ENCODE measurements at places on chromosomes 7 and 10.

GRCh38 chr7:28830846-28831245 lies 127.3 kb downstream of the TRIL start:
- no peak for DNase-seq

DNA sequence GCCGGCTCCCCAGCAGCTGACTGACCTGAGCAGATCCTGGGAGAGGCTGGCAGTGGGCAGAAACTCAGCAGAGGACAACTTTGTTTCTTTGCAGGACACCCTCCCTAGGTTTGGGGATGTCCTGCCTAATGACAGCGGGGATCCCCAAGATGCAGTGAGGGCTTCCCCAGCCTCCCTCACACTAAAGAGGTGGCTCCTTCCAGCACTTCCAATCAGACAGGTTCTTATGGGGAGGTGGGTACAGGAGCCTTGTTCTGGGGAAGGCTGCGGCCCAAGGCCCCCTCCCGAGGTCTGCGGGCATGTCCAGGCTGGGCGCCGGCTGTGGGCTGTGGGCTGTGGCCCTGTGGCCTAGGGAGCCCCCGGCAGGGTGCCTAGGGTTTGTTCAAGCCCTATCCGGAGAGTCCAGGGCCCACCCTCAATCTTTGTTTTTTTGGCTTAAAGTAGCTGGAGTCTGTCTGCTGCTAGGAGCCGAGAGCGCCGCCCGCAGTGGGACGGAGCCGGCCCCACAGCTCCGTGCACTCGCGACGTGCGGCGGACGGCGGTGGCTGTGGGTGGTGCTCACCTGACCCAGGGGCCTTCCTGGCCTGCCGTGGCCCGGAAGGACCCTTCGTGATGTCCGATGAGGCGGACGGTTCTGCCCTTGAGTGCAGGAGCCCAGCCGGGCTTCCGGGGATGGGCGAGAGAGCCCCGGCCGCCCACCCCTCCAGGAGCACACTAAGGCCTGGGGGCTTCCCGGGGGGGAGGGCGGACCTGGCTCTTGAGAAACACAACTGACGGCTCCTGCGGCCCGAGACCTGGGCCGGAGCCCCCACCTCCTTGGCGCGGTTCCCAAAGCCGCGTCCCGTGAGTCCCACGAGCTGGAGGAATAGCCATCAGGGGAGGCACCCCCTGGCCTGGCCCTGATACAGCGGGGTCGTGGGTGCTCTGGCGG lies 57.2 kb downstream of the PDGFA start:
- no peak for DNase-seq

- DNase-seq: no peak
These were observed 227.6 kb upstream of the NPSR1 start for GRCh38 chr7:34430456-34430855.

DNA sequence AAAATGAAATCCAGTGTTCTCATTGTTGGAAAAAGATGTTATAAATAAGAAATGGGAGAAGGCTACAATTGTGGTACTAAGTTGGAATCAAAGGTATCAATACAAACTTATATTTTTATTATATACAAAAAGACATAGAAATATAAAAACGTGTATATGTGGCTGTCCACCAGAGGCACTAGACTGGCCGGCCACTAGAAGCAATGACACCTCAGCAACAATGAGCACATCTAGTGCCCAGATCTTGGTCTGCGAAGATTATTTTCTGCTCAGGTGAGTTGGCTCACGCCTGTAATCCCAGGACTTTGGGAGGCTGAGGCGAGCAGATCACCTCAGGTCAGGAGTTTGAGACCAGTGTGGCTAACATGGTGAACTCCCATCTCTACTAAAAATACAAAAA lies 21.6 kb downstream of the IDE start:
- DNase-seq: no peak

GRCh38 chr10:69885379-69886013 lies 83.8 kb downstream of the COL13A1 start:
- no peak for DNase-seq

DNA sequence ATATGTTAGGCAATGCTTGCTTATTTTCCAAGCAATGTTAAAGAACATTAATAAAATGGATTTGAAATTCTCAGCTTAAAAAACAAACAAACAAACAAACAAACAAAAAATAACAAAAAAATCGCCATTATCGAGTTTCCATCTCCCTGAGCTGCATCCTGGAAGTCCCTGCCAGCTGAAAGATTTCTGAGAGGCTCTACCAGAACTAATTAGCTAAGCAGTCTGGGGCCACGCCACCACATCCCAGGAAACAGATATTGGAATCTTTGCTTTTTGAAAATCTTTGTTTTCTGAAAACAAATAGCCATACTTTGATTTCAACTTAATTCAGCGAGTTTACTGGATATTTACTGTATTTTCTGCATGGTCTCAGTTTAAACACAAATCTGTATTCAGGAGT lies 143.6 kb downstream of the LSMEM1 start:
- DNase-seq: no peak

- no peak for DNase-seq
These were observed 19.5 kb downstream of the TSPAN33 start for GRCh38 chr7:129163875-129164544.

DNA sequence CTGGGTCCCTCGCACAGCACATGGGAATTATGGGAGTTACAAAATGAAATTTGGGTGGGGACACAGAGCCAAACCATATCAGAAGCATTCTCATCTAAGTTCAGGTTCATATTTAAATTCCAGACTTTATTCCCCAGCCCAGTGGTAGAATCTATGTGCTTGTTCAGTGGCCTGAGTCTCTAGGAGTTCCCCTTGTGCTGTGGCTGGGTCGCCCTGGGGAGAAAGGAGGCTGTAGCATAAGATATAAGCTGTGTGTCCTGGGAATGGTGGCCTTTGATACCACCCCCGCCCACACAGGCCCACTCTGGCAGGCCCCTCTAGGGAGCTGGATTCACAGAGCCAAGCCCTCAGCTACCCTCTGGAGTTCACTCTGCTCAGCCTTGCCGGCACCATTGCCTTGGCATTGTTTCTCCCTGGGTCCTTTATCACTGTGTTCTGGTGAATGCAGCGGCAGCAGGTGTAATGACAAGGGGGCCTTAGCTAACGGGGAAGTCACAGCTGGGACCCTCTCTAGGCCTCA lies 64.2 kb downstream of the MINDY4 start:
- DNase-seq: no peak

- DNase-seq: no peak
These were observed 182.2 kb upstream of the PRR15 start for GRCh38 chr7:29381206-29382094.
